ENCODE measurements at places on chromosomes 7 and 10. TPM values are rescaled to one million over a fixed set of nuclear protein-coding genes. Genes with fewer than 3 reads are reported as not detected.

The MINDY4 gene
- 1.8 TPM for polyA plus RNA-seq

DNA sequence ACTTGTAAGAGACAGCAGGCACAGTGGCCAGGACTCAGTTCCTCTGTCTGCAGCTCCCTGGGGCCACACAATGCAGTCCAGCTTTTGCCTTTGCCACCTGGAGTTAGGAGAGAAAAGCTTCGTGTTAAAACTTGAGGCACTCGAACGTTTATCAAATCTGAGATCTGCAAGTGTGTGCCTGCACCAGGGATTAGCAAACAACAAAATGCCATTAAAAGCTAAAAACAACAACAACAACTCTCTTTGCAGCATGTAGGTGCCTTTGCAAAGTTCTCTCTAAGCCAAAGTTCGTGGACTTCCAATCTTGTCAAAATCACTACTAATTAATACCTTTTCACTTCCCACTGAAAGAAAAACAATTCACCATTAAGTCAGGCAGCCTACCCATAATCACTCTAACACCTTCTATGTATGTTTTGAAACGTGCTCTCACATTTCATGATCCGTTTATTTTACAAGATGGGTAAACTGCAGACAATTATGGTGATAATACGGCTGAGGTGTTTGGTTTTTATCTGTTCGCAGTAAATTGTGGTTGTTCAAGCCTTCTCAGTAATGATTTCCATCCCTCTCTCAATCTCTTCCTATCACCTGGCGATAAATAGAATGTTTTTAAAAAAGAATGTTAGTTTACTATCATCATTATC is 36.2 kb upstream of the SDK1 start:
- no peak overlapping the region for H3K27ac ChIP-seq
- DNase-seq = no peak
- no peaks in the 10 kb centered on the region for H3K27me3 ChIP-seq
- H3K36me3 ChIP-seq = no peaks in the 10 kb centered on the region
- no peaks in the 10 kb centered on the region for H3K4me1 ChIP-seq

The CALY gene
- polyA plus RNA-seq = not detected

- no peaks in the 10 kb centered on the region for H3K36me3 ChIP-seq
- no peak overlapping the region for H3K4me3 ChIP-seq
- no peaks in the 10 kb centered on the region for H3K27me3 ChIP-seq
- H3K27ac ChIP-seq = no peak overlapping the region
These were observed 81.6 kb downstream of the CHN2 start for GRCh38 chr7:29276199-29276598.

- no peak overlapping the region for H3K27ac ChIP-seq
- DNase-seq = no peak
- H3K27me3 ChIP-seq = no peaks in the 10 kb centered on the region
- no peaks in the 10 kb centered on the region for H3K36me3 ChIP-seq
- H3K4me1 ChIP-seq = peaks cover 6% of the 10 kb centered on the region
These were observed 43.6 kb downstream of the KLHDC10 start for GRCh38 chr7:130113887-130114286.
